ENCODE measurements at places on chromosomes 5 and 9.

- H3K4me3 ChIP-seq: no peak overlapping the region
- H3K4me1 ChIP-seq: no peaks in the 10 kb centered on the region
- H3K27ac ChIP-seq: no peak overlapping the region
- H3K36me3 ChIP-seq: peaks cover 6% of the 10 kb centered on the region
- H3K27me3 ChIP-seq: peaks cover 68% of the 10 kb centered on the region
- no peak for DNase-seq
These were observed 82.6 kb upstream of the COL5A1 start for GRCh38 chr9:134559013-134559412.

- no peaks in the 10 kb centered on the region for H3K4me1 ChIP-seq
- no peak overlapping the region for H3K27ac ChIP-seq
- H3K27me3 ChIP-seq: no peaks in the 10 kb centered on the region
- H3K4me3 ChIP-seq: no peak overlapping the region
- no peak for DNase-seq
These were observed 218.5 kb downstream of the TAF11L14 start for GRCh38 chr5:17852740-17853139.

DNA sequence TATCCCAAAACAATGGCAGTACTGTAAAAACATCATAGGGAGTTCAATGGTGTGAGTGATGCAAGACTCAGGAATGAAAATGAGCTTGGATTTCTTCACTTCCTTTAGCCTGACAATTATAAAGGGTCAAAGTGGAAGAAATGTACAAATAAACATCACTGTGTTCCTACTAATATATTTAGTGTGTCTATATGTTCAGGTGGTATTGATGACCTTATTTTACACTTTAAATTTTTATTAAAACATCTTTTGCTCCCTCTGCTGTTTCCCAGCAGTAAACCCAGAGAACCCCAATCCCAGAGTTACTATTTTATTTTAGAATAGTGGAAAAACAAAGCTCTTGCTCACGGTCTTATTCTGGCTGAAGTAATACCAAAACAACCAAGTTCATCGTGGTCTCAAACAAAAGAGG, 2.0 kb downstream of the LOX start:
- peak overlapping the region; percentile 74 for H3K27ac ChIP-seq
- peaks cover 21% of the 10 kb centered on the region for H3K36me3 ChIP-seq
- H3K4me3 ChIP-seq: peak overlapping the region; percentile 94
- peaks cover 24% of the 10 kb centered on the region for H3K4me1 ChIP-seq

- no peak for DNase-seq
- no peaks in the 10 kb centered on the region for H3K4me1 ChIP-seq
- no peak overlapping the region for H3K27ac ChIP-seq
- peaks cover 24% of the 10 kb centered on the region for H3K36me3 ChIP-seq
These were observed 41.9 kb downstream of the HSDL2 start for GRCh38 chr9:112421771-112422222.

- H3K27me3 ChIP-seq: no peaks in the 10 kb centered on the region
- no peak overlapping the region for H3K4me3 ChIP-seq
- no peak for DNase-seq
- no peak overlapping the region for H3K27ac ChIP-seq
- no peaks in the 10 kb centered on the region for H3K36me3 ChIP-seq
- no peaks in the 10 kb centered on the region for H3K4me1 ChIP-seq
These were observed 261.2 kb upstream of the PIK3R1 start for GRCh38 chr5:67954351-67954750.
